ENCODE measurements at places on chromosomes 11 and 22. TPM values are rescaled to one million over a fixed set of nuclear protein-coding genes. Genes with fewer than 3 reads are reported as not detected.

The KRTAP5-7 gene
- not detected for total RNA-seq

The MPPED2 gene
- total RNA-seq: 3.8 TPM

The ESAM gene
- 17.6 TPM for total RNA-seq

The CADM1 gene
- total RNA-seq: 23.5 TPM

The SESN3 gene
- total RNA-seq: 24.5 TPM

The DEFB131B gene
- not detected for total RNA-seq

The CAPN5 gene
- 4.1 TPM for total RNA-seq

The SGSM1 gene
- 1.8 TPM for total RNA-seq

The TRIM49 gene
- not detected for total RNA-seq

The SOX6 gene
- 2.3 TPM for total RNA-seq

The LSP1 gene
- 61.5 TPM for total RNA-seq

The CRYBB2 gene
- not detected for total RNA-seq

The OR4D11 gene
- not detected for total RNA-seq

The CEND1 gene
- 0.54 TPM for total RNA-seq

DNA sequence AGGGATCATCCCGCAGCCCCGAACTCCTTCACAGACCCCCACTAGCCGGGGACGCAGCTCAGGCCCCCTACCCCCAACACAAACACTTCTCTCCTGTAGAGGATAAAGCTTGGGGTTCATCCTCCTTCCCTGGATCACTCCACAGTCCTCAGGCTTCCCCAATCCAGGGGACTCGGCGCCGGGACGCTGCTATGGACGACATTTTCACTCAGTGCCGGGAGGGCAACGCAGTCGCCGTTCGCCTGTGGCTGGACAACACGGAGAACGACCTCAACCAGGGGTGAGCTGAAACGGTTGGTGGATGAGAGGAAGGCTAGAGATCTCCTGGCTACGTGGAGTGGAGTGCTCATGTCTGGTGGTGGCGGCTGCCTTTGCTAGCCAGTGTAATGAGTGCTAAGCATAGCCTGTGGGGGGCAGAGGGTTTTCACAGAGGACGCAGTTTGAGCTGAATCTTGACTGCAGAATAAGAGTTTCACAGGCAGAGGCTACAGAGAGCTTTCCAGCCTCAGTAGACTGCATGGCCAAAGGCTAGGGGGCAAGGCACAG is 580 bp downstream of the ILK start:
- peak; percentile 17 for ATAC-seq

DNA sequence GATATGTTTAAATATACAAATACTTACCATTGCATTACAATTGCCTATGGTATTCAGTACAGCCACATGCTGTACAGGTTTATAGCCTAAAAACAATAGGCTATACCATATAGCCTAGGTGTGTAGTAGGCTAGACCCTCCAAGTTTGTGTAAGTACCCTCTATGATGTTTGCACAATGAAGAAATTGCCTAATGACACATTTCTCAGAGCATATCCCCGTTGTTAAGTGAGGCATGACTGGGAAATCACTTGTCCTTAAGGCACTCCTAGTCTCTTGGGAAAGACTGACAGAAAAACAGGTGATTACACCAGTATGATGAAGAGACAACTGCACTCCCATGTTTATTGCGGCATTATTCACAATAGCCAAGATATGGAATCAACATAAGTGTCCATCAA is 187.2 kb downstream of the SPON1 start:
- no peak for ATAC-seq

- no peak for ATAC-seq
Observed at GRCh38 chr11:123218451-123218850, 23.4 kb upstream of the CLMP start.

- no peak for ATAC-seq
Observed at GRCh38 chr11:72759468-72759985, 7.3 kb upstream of the ARAP1 start.

DNA sequence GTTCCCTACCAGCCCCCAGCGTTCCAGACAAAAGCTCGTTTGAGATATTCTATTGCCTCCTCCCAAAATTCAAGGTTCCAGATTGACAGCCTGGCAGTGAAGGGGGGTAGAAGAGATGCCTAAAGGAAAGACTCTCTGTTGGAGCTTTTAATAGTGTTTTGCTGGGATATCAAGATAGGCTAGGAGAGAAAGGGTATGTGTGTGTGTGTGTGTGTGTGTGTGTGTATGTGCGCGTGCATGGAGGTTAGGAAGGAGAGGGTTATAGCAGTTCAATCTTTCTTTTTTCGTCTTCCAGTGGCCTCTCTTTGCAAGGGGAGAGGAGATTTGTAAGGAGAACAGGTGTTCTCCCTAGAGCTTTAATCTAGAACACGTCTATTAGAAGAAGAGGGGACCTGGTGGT is 22.0 kb downstream of the EHF start:
- ATAC-seq: no peak

GRCh38 chr11:17294033-17294432 is 17.5 kb downstream of the NUCB2 start:
- no peak for ATAC-seq

DNA sequence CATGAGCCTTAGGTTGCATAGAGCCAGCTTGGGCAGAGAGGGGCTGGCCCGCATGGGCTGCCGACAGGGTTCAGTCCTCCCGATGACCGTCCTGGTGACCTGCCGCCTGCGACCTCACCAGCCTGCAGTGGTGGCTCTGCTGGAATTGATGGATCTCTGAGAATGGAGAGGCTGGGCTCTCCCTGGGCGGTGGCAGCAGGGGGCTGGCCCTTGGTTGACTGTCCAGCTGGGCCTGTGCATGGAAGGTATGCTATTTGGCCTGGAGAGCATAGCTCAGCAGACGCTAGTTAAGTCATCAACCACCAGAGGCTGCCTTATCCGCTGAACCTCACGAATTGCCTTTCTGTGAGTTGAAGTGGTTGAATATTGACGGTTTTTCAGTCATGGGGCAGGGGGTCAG is 19.7 kb downstream of the GRAMD4 start:
- ATAC-seq: no peak

DNA sequence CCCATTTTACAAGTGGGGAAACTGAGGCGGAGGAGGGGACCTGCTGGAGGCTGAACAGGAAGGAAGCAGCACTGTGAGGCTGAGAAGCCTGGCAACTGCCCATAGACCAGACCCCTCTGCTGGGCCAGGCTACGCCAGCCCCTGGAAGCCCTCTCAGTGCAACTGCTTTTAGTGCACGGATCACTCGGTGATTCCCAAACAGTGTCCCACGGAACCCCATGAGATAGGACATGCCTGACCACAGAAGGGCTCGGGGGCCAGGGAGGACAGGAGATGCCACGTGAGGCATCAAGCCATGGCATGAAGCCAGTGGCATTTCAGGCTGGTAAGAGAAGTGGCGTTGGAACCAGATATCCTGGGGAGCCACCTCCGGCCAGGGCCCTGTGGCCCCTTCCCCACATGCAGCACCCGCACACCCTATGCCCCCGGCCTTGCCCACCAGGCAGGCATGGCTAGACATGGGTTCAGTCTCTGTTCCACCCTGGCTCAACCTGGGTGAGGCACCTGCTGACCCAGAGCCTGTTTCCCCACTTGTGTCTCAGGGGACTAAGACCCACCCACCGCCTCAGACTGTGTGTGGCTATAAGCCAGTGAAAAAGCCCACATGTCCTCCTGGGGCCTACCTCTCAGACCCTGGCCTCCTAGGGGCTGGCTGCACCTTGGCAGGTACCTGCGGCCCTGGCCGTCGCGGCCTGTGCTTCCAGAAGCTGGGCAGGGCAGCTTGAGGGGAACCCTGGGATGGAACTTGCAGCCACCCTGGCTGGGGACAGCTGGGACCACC is 84.1 kb downstream of the WNT7B start:
- ATAC-seq: no peak

GRCh38 chr22:46707827-46708570 is 30.1 kb downstream of the CERK start:
- ATAC-seq: no peak

- no peak for ATAC-seq
Observed at GRCh38 chr22:47021371-47022074, 259.1 kb downstream of the TBC1D22A start.

- no peak for ATAC-seq
Observed at GRCh38 chr11:82843057-82843795, 57.0 kb downstream of the PRCP start.

GRCh38 chr11:44985721-44986120 is 35.0 kb upstream of the TP53I11 start:
- ATAC-seq: no peak

DNA sequence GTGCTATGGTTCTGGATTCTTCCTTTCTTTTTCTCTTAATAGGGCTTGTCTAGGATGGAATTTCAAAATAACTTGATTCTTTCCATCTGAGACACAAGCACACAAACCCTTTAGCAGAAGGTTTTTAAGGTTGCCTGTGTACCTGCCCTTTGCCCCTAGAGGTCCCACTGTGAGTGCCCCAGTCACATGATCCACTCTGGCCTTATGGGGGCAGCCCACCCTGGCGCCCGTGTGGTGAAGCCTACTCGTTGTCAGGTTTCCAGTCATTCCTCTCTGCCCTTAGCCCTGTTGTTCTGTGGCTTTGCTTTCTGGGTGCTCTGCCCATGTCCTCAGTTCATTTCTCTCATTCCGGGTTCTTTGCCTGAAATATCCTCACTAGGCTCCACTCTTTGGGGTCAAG is 51.8 kb downstream of the ZNRF3 start:
- ATAC-seq: no peak

DNA sequence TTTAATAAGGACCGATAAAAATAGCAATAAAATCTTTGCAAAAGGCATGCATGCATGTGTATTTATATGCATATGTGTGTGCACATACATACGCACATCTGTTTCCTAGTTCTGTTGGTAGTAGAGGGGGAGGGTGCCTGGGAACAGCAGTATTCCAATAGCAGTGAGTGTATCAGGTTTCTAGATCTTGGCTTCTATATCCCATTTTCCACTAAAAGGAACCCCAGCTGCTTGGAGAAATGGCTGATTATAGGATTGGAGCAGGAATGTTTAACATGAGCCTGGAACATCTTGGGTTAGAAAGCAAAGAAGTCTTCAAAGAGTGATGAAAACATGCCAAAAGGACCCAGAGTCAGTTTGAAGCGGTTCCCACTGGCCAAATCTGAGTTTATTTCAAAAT is 21.0 kb downstream of the TNRC6B start:
- ATAC-seq: no peak

- ATAC-seq: no peak
Observed at GRCh38 chr11:77503006-77503405, 29.1 kb upstream of the PAK1 start.

- no peak for ATAC-seq
Observed at GRCh38 chr22:47198801-47199251, 436.4 kb downstream of the TBC1D22A start.

DNA sequence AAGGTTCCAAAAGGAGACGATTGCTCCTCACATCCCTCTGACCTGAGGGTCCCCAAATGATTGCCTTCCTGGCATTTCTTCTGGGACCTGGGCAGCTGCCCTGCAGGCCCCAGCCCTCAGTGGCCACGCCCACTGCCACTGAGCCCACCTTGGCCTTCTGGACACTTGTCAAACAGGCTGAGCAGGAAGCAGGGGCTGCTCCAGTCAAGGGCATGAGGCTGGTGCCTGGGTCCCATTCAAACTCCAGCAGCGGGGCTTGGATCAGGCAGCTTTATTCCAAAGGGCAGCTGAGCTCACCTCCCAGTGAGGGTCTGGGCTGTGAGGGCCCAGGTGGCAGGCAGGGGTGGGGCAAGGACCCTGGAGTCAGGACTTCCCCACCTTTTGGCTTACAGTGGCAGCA is 13.6 kb downstream of the KCTD17 start:
- ATAC-seq: no peak

DNA sequence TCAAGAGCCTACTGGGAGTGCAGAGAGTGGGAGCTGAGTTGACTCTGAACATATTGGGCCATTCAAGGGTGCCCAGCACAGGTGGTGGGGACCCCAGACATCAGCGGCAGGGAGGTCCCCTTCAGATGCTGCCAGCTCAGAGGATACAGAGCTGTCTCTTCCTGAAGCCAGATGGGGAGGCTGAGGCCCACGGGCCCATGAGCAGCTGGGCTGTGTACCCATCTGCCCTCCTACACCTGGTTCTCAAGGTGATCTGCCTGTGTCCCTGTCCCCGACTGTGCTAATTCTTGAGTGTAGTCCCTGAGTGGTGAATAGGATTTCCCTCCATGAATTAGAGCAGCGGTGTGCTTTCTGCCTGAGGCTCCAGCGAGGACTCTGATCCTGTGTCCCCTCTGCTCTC is 76.3 kb downstream of the MICAL2 start:
- ATAC-seq: no peak
